ENCODE measurements at places on chromosomes 16 and 17. TPM values are rescaled to one million over a fixed set of nuclear protein-coding genes. Genes with fewer than 3 reads are reported as not detected.

Gene RAB26
- 2.2 TPM for total RNA-seq

Gene CES5A
- not detected for total RNA-seq

Gene CKLF
- 10.5 TPM for total RNA-seq

Gene GNAO1
- 13.0 TPM for total RNA-seq

Gene HS3ST4
- total RNA-seq, result not detected

Gene SCIMP
- 0.62 TPM for total RNA-seq

Gene BBS2
- 43.7 TPM for total RNA-seq

Gene PHKB
- 53.3 TPM for total RNA-seq

Gene MC1R
- total RNA-seq, result 4.0 TPM

Gene ITGAD
- not detected for total RNA-seq

Gene OR2C1
- not detected for total RNA-seq

Gene KIF18B
- 0.13 TPM for total RNA-seq

Gene SMIM22
- not detected for total RNA-seq

Gene TMEM114
- total RNA-seq, result not detected

Gene ST6GALNAC2
- 6.2 TPM for total RNA-seq

Gene TNRC6C
- total RNA-seq, result 17.8 TPM

Gene TMEM235
- not detected for total RNA-seq

Gene CIBAR2
- not detected for total RNA-seq

Gene UMOD
- not detected for total RNA-seq

Gene HS3ST2
- 0.22 TPM for total RNA-seq

Gene OR3A2
- total RNA-seq, result not detected

Gene ANKFN1
- not detected for total RNA-seq

Gene HSD17B2
- total RNA-seq, result not detected

Gene OTOP2
- not detected for total RNA-seq

Gene CD300LG
- total RNA-seq, result 13.7 TPM

Gene TBC1D3E
- not detected for total RNA-seq

All from cardiac septum (tissue), 1 donor.